ENCODE measurements at places on chromosomes 12 and 14.

DNA sequence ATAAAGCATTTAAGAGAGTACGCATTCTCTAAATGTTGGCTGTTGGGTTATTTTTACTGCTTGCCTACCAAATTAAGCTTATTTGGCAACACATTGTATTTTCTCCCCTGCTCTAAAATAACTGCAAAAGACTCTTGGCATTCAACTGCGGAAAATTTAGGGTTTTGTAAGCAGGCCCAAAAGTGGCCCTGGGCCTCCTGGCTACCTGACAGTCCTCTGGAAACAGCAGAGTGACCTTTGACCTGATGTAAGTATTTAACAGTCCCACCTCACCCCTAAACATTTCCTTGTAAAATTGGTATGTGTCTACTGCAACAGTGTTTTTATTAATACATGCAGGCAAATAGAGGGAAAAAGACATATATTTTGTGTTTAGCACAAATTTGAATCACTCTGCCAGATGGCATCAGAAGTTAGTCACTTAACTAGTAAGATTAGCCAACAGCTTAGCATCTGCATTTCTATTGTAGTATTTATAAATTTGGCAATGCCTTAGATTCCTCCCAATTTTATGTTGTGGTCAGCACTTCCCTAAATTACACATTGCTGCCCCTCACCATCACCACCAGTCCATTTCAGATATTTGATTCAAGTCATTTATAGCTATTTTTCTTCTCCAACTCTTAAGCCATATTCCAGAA lies 11.2 kb downstream of the LLPH start:
- DNase-seq: no peak

- DNase-seq: no peak
These were observed 101.0 kb upstream of the PWP1 start for GRCh38 chr12:107584563-107584962.

DNA sequence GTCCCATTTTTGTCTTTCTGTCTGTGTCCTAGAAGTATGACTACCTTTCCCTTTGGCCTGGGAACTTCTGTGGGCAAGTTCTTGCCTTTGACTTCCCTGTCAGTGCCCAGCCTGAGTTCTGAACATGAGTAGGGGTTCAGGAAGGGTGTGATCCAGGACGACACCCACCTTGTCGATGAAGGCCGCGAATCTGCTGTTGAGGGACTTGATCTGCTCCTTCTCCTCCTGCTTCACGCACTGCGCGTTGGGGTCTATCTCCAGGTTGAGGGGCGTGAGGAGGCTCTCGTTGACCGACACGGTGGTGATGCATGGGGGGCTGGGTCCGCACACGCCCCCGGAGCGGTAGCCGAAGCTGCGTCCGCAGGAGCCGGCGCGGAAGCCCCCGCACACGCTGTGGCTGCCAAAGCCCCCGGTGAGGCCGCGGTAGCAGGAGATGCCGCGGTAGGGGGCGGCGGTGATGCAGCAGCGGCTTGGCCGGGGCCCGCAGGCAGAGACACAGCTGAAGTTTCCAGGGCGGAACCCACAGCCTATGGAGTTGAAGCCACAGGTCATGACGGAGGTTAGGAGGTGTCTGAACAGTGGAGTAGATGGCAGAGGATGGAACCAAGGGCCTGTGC lies at the start of gene KRT83:
Gene KRT83, minus strand, starts transcription at position 615 of the 617 bp plus-strand sequence. Its CDS starts 63 bp downstream, at position 552.
- no peak for DNase-seq

GRCh38 chr14:100747736-100748135 lies 21.0 kb downstream of the DLK1 start:
- DNase-seq: no peak

DNA sequence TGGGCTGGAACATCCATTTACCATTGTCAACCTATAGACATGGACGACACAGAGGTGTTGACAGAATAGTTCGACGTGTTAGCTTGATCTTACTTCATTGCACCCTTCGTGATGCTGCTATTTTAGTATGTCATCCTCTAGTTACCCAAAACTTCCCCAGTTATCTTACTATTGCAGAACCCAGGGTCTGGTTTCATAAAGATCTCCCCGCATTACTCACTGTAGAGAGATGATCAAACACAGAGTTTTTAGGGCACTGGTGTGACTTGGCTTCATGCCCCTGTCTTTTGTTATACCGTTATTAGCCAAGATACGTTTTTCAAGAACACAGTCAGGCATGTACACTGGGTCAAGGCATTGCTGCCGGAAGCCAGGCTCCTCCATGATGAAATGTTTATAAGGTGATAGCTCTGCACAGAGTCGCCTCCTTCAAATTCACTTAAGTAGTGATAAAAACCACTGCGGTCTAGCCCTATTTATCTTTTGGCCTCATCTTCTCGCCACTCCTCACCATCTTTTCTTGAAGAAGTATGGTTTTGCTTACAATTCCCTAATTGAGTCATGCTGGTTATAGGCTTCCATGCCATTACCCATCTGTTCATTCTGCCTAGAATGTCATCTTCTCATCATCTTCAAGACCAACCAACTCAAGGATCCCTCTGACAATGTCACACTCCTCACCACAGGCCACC lies 1127.9 kb downstream of the VRK1 start:
- DNase-seq: no peak

DNA sequence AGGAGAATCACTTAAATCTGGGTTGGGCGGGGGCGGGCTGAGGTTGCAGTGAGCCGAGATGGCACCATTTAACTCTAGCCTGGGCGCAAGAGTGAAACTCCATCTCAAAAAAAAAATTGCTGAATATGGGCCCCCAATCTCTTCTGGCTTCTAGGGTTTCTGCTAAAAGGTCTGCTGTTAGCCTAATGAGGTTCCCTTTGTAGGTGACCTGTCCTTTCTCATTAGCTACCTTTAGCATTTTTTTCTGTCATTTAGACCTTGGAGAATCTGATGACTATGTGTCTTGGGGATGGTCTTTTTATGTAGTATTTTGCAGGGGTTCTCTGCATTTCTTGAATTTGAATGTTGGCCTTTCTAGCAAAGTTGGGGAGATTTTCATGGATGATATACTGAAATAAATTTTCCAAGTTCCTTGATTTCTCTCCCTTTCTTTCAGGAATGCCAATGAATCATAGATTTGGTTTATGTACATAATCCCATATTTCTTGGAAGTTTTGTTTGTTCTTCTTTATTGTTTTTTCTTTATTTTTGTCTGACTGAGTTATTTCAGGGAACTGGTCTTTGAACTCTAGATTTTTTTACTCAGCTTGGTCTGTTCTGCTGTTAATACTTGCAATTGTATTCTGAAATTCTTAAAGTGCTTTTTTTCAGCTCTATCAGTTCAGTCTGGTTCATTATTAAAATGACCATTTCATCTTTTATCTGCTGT lies 181.5 kb downstream of the TTC6 start:
- no peak for DNase-seq

DNA sequence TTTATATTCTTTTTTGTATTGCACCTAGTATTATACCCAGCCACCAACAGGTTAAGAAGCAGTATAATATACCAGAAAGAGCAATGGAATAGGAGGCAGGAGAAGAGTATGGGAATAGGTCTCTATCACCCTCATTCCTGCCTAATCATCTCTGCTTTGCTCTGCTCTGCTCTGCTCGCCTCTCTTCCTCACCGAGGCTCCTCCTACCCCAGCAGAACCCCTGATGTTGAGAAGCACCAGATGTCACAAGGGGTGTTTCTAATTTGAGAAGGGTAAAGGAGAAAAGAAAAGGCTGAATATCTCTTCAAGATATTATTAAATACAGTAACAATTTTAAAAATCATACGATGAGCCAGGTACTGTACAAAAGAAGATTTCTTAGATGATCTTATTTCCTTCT lies 89.0 kb downstream of the STON2 start:
- no peak for DNase-seq

- no peak for DNase-seq
These were observed 15.1 kb downstream of the SIX1 start for GRCh38 chr14:60634153-60634552.

DNA sequence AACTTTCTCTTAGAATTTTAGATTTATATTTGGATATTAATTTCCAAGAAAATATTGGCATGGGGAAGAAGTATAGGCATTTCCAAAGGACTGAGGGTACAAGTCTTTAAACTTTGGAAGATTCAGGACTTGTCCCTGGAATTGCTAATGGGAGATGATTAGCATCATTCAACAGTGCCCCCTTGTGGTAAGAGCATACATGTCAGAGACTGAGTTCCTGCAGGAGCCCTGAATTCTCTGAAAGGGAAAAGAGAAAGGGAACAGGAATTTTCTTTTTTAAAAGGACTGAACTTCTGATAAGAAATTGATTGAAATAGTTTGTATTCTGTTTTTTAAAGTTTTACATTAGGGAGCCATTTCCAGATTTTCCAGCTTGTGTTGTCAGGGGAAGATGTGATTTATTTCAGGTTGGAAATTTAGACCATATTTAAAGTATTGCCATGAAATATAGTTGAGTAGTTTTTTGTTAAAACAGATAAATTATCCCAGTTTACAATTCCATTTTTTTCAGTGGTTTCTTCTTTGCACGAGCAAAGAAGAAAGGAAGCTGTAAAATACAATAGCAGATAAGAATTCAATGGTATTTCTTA lies 44.0 kb upstream of the REP15 start:
- DNase-seq: no peak

- DNase-seq: no peak
These were observed 57.2 kb upstream of the DLK1 start for GRCh38 chr14:100669468-100669867.

- no peak for DNase-seq
These were observed 61.6 kb downstream of the CLMN start for GRCh38 chr14:95258156-95258555.

- DNase-seq: no peak
These were observed 456.2 kb downstream of the FOXG1 start for GRCh38 chr14:29222671-29223268.

- DNase-seq: no peak
These were observed 193.4 kb upstream of the NOVA1 start for GRCh38 chr14:26791117-26791806.

DNA sequence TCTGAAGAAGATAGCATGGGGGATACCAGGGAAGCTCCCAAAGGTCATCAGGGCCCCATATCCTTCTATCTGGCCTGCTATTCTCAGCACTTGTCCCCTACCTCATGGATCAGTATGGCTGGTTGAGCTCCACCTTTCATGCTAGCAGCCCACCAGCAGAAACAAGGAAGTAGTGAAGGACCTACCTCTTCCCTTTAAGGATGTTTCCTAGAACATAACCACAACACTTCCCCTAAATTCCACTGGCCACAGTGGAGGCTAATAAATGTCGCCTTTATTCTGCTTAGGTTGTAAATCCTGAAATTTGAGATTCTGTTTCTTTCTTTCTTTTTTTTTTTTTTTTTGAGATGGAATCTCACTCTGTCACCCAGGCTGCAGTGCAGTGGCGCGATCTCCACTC lies 128.6 kb upstream of the PARP11 start:
- DNase-seq: no peak

GRCh38 chr14:65117769-65118745 lies 15.7 kb upstream of the MAX start:
- DNase-seq: no peak

GRCh38 chr14:77489041-77489440 lies 9.6 kb downstream of the ISM2 start:
- DNase-seq: no peak

DNA sequence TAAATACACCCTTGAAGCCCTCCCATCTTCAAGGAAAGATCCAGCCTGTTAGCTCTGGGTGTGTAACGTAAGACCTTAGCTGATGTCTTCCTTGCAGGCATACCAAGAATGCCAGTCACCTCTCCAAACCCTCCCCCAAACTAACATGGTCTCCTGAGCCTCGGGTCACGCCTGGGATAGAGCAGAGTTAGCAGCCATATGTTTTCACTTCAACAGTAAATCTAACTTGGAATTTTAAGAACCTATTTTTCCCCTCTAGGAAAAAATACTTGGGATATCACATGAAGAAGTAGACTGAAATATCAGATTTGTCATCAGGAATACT lies 27.9 kb downstream of the BCL2L14 start:
- no peak for DNase-seq

DNA sequence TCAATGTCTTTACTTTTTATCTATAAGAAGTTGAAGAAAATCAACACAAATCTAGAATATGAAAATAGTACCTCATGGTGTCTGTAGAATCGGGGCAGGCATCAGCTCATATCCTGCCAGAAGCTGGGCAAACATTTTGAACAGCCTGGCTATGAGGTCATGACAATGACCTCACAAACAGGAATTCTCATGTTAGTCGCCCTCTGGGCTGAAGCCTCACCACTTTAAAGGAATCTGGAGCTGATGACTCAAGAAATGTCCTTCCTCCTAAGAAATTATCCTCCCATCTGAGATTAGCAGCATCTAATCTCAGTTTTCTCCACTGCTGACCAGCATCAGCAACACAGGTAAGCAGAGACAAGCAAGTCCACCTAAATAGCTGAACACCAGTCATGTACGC lies 27.1 kb downstream of the CLIP1 start:
- DNase-seq: no peak

DNA sequence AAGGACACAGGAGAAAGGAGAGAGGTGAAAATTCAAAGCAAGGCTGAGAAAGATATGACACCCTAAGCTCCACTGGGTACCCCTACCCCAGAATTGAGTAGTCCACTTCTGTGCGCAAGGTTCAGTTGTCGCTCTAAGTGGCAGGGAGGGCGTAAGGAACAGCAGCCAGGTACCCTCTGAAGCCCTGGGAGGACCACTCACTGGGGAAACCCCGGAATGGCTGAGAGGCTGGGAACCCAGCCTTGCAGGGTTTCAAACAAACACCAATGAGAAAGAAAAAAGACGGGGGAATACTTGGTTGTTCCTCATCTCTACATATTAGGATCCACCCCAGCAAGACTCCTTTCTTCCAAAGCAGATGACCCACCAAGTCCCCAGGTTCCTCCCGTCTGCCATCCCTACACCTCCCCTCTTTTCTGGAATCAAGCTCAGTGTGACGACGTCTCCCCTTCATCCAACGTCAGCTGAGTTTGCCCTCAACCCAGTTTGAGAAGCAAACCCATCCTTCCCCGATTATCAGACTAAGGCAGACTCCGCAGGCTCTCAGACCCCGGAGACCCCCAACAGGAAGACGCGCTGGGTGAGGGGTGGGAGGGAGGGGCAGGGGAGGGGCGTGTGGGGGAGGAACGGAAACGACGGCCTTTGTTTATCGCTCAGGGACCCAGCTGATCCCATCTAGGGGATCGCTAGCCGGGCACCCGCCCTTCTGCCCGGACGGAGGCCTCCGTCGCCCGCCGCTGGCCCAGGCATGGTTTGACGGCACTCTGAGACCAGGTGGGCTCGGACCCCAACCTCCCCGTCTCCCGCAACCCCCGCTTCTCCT lies 795 bp downstream of the LMBR1L start:
- no peak for DNase-seq

GRCh38 chr12:50580436-50580835 lies 75.7 kb downstream of the DIP2B start:
- DNase-seq: no peak

DNA sequence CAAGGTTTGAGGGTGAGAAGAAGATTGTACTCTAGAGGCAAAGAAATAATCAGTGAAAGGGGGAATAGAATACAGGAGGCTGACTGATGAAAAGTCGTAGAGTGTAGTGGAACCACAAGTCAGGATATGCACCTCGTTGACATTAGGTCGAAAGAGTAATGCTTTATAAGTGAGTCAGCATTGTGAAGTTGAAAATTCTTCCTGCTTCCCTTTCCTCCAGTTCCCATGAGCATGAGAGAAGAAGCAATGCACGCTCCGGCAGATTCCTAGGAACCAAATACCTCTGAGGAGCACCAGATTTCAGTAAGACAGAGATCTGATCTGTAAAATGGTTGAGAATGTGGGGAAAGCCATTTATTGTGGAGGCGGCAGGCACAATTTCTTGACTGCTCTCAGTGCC lies 16.5 kb downstream of the CCER1 start:
- DNase-seq: no peak
